ENCODE measurements at places on chromosomes 7 and 10.

DNA sequence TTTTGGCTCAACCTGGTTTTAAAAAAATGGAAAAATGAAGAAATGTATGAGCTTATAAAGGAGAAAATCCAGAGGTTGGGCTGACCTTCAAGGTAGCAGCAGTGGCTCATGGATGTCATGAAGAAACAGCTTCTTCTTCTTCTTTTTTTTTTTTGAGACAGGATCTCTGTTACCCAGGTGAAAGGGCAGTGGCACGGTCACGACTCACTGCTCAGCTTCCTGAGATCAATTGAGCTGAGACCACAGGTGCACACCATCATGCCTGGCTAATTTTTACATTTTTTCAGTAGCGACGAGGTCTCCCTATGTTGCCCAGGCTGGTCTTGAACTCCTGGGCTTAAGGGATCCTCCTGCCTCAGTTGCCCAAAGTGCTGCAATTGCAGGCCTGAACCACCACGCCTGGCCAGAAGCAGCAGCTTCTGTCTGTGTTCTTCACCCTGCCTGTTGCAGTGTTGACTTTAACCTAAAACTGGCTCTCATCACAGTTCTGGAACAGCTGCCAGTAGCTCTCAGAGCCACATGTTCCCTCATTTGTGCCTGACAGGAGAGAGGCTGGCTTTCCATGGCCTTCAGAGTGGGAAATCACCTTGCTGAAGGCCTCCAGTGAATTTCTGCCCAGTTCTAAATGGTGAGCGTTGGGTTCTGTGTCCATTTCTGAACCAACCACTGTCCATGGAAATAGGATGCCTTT, 117.7 kb downstream of the PFKFB3 start:
- no peak for DNase-seq

DNA sequence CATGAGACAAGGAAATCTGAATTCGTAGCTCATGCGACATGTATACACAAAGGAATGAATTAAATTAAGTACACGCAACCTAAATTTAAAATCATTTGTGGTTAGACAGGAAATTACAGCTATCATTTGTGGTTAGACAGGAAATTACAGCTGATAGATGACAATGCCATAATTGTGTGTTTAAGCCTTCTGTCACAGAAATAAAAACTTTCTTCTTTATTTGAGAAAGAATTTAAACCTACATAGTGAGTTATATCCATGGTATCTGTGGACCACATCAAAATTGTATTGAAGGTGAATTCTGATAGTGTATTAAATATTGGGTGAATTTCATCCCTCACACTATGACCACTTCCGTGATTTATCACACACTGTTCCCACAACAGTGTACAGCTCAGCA, 362.9 kb downstream of the MAGI2 start:
- peak; percentile 55 for DNase-seq

DNA sequence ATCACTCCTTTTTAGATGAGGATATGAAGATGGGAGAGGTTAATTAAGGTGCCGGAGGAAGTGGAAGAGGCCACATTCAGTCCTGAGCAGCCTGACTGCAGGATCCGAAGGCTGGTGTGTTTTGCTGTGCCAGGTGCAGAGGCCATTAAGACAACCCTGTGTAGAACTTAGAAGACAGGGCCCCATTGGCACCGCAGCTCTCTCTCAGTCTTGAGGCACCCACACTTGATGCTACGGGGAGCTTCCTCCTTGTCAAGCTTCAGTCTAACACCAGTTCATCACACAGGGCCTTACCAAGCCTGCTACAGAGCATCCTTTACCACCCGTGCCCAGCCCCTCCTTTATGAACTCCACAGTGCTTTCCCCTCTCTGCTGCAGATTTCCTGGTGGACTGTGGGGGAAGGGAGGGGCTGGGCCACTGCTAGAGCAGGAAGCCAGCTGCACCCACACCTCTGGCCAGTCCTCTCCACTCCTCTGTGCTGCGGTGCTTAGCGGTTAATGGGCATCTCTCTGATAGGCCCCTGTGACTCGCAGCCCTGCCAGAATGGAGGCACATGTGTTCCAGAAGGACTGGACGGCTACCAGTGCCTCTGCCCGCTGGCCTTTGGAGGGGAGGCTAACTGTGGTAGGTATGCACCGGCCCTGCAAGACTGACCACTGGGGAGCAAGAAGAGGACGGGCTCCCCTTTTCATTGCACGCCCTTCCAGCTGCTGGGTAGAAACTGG, 45.5 kb downstream of the VWA2 start:
- no peak for DNase-seq

- DNase-seq = peak; percentile 50
These were observed 139.1 kb upstream of the RHEB start for GRCh38 chr7:151658778-151659177.

- DNase-seq = no peak
These were observed 234.4 kb upstream of the IMMP2L start for GRCh38 chr7:111796671-111797070.

DNA sequence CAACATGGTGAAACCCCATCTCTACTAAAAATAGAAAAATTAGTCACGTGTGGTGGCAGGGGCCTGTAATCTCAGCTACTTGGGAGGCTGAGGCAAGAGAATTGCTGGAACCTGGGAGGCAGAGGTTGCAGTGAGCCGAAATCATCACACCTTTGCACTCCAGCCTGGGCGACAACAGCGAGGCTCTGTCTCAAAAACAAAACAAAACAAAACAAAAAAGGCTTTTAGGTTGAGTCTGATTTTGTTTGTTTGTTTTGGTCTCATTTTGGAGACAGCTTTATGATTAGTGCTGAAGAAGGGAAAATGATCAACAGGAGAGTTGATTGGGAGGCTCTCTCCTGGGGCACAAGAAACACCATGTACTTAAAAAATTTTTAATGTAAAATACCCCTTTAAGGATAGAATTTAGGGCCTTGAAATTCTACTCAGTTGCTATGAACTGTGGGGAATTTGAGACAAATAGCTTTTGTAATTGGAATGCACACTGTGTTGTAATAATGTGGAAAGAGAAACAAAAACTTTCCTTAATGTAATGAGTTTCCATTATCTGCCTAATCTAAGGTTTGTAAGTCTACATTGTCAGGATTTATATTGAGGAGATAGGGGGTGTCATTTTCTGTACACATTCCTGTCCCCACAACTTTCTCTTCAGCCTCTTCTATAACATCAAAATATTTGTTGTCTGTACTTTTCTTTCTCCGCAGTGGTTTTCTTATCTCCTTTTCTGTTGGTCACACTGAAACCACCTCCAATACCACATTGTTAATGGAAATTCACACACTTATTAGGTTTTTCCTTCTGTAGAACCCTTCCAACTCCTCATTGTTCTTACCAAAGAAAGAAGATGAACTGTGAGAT, 41.3 kb downstream of the ARID5B start:
- peak; percentile 43 for DNase-seq

- no peak for DNase-seq
These were observed 91.7 kb downstream of the COL13A1 start for GRCh38 chr10:69893271-69893900.

GRCh38 chr7:8371742-8372141, 61.7 kb upstream of the NXPH1 start:
- DNase-seq = no peak

- DNase-seq = peak; percentile 72
These were observed 6.2 kb downstream of the RARRES2 start for GRCh38 chr7:150335108-150335773.

Data from fibroblast of upper back skin (primary cell).